ENCODE measurements at places on chromosomes 12 and 14.

DNA sequence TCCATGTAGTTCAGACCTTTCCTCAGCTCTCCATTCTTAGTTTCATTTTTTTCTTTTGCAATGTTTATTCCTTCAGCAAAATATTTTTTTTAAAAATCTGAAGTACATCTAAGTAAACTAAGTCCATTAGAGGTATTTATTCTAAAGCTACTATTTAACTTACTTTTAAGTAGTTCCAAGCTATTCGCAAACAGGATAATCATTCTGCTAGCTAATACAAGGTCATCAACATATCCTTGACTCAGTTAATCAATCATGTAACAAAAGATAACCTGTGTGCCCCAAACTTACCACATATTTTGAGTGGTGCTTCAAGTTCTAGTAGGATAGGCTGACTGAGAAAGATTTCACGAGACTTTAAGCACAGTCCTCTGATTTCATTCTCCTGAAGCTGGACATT is 11.2 kb downstream of the PPP1CC start:
- DNase-seq = no peak

GRCh38 chr14:26526137-26526536 is 71.7 kb downstream of the NOVA1 start:
- no peak for DNase-seq

- no peak for DNase-seq
Measured at GRCh38 chr12:42144158-42144407, 591 bp downstream of the GXYLT1 start.

DNA sequence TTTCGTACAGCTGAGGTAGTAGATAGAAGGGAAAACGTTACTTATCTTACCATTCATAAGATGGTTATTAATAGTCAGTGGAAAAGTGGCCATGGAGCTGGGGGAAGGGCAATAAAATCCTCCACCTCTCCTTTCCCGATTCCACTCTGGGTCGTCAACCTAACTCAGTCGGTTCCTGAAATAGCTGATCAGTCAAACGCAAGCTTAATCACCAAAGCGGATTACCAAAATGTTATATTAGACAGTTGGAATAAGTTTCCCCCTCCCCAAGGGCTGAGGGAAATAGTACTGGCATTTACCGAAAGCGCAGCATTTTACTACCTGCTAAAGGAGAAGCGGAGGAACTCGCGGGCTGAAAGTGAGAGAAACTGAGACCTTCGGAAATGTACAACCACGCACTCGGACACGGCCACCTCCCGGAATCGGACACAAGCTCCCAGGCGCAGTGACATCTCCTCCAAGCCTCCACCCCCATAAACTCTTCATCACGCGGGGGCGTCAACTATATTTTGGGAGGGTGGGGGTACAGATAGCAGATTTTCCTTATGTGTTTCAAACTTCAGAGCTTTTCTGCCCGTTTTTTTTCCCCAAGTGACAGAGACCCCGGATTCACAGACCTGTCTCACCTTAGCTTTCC is 1.2 kb downstream of the PPM1H start:
- peak; percentile 11 for DNase-seq

DNA sequence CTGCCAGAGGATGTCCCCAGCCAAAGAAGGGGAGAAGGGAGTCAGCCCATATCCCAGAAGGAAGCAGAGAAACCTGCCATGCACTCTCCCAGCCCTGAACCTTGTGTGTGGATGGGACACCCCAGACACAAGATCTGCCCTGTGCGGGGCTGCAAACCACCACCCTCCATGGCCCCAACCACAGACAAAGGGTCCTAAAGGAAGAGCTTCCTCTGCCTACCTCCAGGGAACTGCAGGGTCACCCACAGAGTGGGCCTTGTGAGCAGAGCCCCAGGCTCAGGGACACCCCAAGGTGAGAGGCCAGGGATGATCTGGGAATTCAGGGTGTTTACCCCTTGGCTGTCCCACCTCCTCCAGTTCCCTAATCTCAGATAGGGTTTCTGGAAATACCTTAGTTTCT is 56.5 kb downstream of the ISCA2 start:
- DNase-seq = no peak

- no peak for DNase-seq
Measured at GRCh38 chr12:101620762-101621133, 26.0 kb downstream of the MYBPC1 start.

DNA sequence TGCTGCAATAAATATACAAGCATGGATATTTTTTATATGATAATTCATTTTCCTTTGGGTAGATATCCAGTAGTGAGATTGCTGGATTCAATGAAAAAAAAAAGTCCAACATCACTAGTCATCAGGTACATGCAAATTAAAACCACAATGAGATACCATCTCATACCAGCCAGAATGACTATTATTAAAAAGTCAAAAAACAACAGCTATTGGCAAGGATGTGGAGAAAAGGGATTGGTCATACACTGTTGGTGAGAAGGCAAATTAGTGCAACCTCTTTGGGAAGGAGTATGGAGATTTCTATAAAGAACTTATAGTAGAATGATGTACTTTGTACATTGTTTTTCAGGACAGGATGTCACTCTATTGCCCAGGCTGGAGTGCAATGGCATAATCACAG is 531.2 kb upstream of the MGAT4C start:
- DNase-seq = no peak

- DNase-seq = no peak
Measured at GRCh38 chr12:65860600-65860999, 36.3 kb downstream of the HMGA2 start.

GRCh38 chr12:29930503-29930902 is 146.8 kb upstream of the TMTC1 start:
- DNase-seq = no peak

- DNase-seq = no peak
Measured at GRCh38 chr12:105214148-105214547, 21.8 kb downstream of the APPL2 start.

DNA sequence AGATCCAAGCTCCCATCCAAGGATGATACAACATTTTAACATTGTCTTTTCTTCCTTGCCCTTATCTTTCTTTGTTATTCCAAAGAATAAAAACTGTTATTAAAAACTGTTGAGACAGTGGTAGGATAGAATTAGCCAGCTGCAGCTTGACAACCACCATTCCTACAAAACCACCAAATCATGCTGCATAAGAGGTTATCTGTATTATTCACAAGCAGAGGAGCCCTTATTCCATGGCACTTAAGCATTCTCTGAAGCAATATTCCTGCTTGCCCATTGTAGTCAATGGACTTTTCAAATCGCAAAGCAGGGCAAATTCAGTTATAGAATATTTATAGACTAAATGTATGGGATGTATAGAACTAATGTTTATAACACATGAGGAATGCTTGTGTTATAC is 3.4 kb downstream of the ABCD2 start:
- DNase-seq = no peak

- no peak for DNase-seq
Measured at GRCh38 chr12:112328456-112329124, 53.6 kb downstream of the HECTD4 start.

- DNase-seq = no peak
Measured at GRCh38 chr12:64733857-64734256, 25.3 kb downstream of the GNS start.

DNA sequence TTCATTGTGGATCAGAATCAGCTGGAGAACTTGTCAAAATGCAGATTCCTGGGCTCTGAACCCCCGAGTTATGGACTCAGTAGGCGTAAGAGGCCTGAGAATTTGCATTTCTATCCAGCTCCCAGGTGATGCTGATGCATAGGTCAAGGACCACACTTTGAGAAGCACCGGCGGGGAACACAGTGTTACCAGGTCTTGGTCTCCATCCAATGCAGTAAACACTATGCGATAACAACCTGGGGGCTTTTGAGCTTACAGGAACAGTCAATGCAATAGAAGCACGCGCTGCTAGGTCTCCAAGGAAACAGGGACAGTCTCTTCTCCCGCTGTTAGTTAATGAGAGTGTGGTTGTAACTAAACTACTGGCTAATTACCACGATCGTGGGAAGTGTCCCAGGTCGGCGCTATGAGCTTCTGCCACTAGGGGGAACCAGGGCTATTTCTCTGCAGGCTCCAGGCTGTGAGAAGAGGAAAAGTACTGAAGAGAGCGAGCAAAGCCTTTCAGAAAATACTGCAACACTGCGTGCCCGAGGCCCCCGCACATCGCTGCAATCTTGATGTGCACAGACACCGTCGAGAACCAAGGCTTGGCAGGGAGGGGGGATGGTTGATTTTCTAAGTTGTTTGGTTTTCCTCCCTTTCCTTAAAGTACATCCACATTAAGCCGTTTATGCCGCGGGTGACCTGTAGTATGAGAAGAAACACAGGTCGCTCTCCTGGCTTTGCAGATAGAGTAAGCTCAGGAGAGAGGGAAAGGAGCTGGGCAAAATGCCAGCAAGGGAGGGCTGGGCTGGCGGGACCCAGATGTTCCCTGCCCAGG is 52.0 kb upstream of the KCNA1 start:
- peak; percentile 80 for DNase-seq

All from endothelial cell (in vitro differentiated cells).